ENCODE measurements at places on chromosomes 4 and X.

GRCh38 chr4:94640151-94640550, 117.6 kb upstream of the BMPR1B start:
- no peak for DNase-seq

GRCh38 chrX:94107981-94108380, 434.0 kb downstream of the FAM133A start:
- no peak for DNase-seq

- no peak for DNase-seq
These were observed 376.7 kb upstream of the SMIM31 start for GRCh38 chr4:164377277-164377676.

DNA sequence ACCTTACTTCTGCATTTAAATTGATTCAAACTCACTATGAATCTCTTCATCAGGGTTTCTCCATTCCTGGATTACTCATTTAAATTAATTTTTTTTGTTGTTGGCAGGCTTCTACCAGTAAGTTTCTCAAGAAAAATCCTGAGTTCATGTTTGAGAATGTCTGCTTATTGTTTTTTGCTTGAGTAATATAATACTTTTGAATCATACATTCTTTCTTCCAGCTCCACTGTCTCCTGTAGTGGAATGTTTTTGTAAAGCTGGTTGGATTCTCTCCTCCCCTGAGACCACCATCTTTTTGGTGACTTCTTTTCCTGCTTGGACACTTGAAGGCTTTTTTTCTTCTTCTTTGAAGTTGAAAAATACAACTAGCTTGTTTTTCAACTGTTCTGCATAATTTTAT, 4.3 kb upstream of the MID1IP1 start:
- DNase-seq, result no peak

GRCh38 chrX:10507876-10508275, 112.5 kb downstream of the MID1 start:
- no peak for DNase-seq

Data from NCI-H510A (cell line).